A549 (cell line): ENCODE measurements at places on chromosomes 12 and 14.
A peak's percentile ranks its signal among the peaks of the same experiment; 100 is the strongest.

DNA sequence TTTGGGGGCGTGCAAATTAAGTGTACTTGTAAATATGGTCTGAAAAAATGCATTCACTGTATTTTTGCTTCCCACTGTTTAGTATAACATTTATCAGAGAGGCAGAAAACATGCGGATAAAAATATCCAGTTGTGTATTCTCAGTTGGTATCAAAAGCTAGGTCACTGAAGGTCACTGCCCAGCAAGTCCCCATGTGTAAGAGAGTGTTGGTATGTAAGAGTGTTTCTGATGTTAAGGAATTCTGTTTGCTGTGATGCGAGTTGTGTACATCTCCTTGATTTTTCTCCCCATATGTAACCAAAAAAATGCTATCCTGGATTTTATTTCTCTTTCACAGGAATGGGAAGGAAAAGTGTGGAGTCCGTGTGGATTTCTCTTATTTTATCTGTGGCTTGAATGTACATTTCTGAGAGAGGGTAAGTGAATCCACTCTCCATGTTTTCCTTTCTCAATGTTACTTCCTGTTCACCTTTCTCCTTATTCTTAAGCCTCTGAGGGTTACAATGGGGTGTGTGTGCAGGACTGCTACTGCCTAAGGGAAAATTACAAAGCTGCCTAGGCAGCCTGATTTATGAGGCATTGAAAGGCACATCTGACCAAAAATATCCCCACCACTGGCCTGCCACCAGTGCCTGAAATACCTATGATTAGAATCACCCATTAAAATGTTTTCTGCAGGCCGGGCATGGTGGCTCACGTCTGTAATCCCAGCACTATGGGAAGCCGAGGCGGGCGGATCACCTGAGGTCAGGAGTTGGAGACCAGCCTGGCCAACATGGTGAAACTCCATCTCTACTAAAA, 97.9 kb upstream of the USP44 start:
- DNase-seq: peak; percentile 76

GRCh38 chr12:117497407-117497806, 136.0 kb upstream of the NOS1 start:
- DNase-seq: no peak

GRCh38 chr12:81957631-81958030, 198.5 kb upstream of the PPFIA2 start:
- DNase-seq: no peak

DNA sequence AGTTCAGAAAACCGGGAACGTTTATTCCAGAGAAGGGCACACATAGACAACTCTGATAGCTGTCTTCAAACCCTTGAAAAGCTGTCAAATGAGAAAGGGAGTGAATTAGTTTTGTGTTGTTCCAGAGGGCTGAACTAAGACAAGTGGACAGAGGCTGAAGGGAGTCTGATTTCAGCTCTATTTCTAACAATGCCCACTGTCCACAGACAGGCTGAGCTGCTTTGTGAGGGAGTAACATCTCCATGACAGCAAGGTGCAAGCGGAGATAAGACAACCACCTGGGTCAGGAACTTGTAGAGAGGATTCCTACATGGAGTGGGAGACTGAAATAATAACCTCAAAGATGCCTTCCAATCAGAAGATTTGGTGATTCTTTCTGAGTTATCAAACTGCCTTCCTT, 25.6 kb upstream of the PARP11 start:
- no peak for DNase-seq

- no peak for DNase-seq
These were observed 65.9 kb downstream of the PTPRQ start for GRCh38 chr12:80509781-80510556.

- DNase-seq: no peak
These were observed 666.6 kb downstream of the DIO2 start for GRCh38 chr14:79544698-79545070.

DNA sequence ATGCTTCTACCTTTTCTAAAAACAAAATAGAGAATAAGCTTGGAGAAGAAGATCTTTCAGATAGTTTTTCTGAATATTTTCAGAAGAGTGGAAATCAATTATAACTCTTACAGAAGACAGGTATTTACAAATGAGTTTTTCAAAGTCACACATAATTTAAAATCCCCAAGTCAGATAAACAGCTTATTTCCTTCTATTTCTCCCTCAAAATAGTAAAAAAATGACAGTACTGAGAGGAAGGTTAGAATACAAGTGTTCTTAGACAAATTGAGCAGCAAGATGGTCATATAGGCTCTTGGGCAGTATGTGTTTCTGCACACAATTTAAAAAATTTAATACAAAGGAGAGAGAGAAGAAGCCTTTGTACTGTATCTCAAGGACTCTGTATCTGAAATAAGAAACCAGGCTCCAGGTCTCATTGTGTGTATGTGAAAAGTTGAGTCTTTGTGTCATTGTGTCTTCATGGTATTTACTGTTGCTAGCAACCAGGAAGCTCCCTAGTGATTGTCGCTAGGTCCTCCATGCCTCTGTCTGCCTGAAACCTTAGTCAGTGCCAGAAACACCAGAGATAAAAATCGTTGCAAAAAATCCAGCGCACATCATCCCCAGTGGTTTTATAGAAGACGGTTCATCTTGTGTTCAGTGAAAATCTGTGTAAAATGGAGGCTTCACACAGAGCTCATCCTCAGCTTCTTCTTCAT, 12.9 kb upstream of the TUBA1A start:
- peak; percentile 82 for DNase-seq

DNA sequence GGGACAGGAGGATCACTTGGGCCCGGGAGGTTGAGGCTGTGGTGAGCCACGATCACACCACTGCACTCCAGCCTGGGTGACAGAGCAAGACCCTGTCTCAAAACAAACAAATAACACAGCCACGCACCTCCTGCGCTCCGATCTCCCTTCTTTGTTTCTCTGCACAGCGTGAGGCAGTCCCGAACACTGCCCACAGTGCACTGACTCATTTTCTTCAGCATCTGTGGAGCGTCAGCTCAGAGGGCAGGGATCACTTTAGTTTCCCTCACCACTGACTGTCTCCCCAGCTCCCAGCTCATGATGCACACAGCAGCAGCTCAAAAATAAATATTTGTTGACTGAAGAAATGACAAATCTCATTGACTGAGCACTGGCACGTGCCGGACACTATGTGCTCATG, 883 bp upstream of the MYL2 start:
- peak; percentile 47 for DNase-seq

GRCh38 chr12:65372574-65372973, 94.1 kb downstream of the MSRB3 start:
- DNase-seq: no peak

DNA sequence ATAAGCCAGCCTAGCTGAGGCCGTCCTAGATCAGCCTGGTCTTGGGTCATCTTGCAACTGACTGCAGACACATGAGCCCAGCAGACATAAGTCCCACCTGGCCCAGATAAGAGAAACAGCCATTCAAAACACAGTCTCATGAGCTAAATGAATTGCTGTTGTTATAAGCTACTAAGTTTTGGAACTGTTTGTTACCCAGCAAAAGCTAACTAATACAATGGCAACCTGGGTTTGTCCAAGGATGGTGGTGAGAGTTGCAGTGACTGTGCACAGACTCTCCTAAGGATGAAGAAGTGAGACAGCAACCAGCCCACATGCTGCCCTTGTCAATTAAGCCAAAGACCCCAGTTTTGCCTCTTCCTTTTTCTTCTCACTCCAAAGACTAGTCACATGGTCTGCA, 22.2 kb upstream of the NUAK1 start:
- DNase-seq: no peak

DNA sequence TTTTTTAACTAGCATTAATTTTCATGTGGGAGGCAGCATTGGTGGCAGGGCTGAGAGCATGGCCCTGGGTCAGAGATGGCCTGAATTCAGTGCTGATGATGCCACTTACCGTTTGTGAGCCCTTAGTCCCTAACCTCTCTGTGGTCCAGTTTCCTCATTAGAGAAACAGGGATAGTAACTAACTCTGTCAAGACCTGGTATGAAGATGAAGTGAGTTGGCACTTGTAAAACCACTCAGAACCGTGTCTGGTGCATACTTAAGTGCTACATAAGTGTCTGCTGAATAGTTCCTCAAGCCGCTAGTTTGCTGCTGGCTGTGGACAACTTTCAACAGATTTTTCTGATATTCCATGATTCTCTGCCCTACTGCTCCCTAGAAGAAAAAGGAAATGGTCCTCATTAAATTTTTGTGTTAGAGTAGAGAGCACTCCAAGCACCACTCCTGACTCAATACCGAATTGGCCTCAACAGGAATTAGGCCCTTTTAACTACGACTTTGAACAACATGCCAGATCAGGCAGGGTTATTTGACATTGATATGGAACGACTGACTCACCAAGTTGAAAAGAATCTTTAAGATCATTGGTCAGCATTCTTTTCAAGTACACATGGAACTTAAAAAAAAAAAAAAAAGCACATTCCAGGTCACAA, 250.2 kb downstream of the ANO2 start:
- DNase-seq: no peak

DNA sequence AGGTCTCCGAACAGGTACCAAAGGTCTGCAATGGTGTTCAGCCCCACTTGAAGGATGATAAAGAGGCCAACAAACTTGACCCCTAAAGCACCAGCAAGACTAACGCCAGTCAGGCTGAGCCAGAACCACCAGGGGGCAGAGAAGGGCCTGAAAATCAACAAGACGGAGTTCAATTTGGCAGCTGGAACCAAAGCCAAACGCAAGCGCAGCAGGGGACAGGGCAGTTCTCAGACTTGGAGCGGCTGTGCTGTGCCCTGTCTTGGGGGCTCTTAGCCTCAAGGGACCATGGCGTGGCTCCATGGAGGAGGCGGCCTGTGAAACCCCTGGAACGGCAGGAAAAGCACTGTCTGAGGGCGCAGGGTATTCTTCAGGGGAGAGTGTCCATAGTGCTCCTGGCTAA, 19.6 kb downstream of the POMT2 start:
- DNase-seq: peak; percentile 78

GRCh38 chr12:76029982-76030340, 1.6 kb downstream of the PHLDA1 start:
- DNase-seq: peak; percentile 78

GRCh38 chr12:57270966-57271470, 20.0 kb upstream of the STAC3 start:
- DNase-seq: no peak
